Activated CD4-positive, alpha-beta T cell treated with anti-CD3 and anti-CD28 coated beads for 24 hours (primary cell): ENCODE measurements at places on chromosomes 2 and 18.

DNA sequence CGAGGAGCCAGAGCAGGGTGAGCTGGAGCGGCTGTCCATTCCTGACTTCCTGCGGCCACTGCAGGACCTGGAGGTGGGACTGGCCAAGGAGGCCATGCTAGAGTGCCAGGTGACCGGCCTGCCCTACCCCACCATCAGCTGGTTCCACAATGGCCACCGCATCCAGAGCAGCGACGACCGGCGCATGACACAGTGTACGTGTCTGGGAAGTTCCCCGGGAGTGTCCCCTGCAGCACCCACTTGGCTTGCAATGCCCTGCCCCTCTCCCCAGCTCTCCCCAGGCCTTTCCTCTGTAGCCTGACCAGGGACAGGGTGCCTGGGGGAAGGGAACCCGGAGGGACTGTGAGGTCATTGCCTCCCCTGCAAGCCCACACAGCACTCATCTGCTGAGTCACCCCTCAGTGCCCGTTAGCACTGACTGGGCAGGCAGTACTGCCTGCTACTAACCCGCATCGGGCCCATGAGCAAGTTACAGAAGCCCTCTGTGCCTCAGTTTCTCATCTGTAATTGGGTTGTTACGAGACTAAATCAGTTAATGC is 29.4 kb upstream of the GMPPA start:
- no peak for DNase-seq

DNA sequence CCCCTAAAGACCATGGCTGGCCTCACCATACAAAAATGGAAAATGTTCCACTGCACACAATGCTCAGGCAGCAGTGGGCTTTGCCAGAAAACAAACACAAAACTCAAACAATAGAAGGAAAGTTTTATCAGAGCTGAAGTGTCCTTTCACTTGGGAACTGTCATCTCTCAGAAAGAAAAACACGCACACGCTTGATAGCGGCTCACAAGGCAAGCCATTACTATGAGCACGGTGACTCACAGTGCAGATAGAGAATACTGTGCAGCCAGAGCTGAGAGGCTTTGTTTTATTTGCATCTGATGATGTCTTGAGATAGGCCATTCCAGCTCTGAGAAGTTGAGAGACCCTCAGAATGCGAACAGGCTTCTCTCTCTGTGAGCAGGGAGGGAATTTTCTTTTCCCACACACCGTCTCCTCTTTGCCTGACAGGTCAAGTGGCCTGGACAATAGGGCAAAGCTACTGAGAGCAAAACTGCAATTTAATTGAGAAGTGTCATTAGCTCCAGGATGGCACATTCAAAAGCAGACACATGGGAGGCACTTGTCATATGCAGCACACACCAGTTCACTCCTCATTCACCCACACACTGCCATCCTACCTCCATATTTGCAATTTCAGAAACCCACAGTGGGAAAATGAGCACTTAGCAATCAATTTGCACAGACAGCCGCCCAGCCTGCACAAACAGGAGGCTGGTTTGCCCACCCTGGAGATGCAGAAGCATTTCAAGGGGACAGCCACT is 236.6 kb downstream of the SS18 start:
- DNase-seq = no peak

GRCh38 chr2:71884303-71885042 is 263.2 kb downstream of the CYP26B1 start:
- DNase-seq = no peak

DNA sequence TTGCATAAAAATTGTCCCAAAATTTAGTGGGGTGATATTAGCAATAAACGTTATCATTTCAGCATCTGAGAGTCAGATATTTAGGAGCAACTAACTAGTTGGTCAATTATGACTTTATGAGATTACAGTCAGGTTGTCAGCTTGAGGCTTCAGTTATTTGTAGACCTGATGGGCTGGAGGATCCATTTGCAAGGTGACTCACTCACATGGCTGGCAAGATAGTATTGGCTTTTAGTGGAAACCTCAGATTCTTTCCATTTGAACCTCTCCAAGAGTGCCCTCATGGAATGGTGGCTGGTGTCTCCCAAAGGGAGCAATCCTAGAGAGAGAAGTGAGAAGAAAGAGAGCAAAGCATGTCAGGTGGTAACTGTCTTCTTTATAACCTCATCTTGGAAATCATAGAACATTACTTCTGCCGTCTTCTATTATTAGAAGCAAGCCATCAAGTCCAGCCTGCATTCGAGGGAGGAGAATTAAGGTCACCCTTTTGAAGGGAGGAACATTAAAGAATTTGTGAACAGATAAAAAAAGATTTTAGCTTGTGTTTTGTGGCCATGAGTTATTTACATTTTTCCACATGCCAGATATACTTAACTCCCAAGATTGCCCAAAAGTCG is 92.5 kb downstream of the HAUS1 start:
- no peak for DNase-seq

- no peak for DNase-seq
Measured at GRCh38 chr2:127769587-127769986, 41.4 kb downstream of the WDR33 start.

DNA sequence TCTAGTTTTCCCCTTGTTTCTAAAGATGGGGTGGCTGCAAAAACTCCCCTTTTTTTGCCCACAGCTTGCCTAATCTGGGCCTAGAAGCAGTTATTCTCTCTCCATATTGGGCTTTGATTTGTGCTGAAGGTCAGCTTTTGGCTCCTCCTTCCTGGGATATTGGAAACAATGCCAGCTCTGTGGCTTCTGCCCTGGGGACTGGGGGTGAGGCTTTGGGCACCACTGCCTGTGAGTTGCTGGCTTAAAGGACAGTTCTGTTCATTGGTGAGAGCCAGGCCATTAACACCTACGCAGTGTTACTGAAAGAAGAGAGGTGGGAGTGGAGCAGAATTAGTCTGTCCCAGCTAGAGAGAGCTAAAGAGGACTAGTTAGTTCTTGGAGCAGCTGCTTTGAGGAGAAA is 4.3 kb downstream of the UBXN2A start:
- DNase-seq = no peak

GRCh38 chr2:212157012-212157411 is 381.6 kb downstream of the ERBB4 start:
- DNase-seq = no peak

DNA sequence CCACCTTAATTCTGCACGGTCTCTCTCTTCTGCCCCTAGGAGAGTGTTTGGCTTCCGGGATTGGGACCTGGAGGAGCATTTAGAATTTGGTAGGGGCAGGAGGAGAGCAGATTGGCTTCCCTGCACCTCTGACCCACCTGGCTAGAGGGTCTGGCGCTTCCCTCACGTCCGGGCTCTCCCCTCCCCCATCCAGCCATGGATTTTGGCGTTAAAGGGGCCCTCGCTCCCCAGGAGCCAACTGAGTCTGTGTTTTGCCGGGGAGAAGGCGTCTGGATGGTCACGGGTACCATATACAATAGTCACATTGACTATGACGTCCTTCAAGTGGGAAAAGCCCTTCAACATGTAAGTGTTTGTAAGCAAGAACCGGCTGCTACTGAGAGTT is 6.6 kb downstream of the HOXD3 start:
- no peak for DNase-seq

- no peak for DNase-seq
Measured at GRCh38 chr2:70523996-70524965, 29.3 kb downstream of the TGFA start.

- no peak for DNase-seq
Measured at GRCh38 chr18:44130376-44130942, 550.2 kb upstream of the SETBP1 start.

GRCh38 chr2:204725693-204726360 is 180.6 kb downstream of the PARD3B start:
- no peak for DNase-seq
